ENCODE measurements at places on chromosomes 6 and 20.

GRCh38 chr6:155196911-155197310, 66.9 kb upstream of the CLDN20 start:
- no peak for DNase-seq

GRCh38 chr6:128259730-128260685, 260.4 kb downstream of the PTPRK start:
- no peak for DNase-seq

DNA sequence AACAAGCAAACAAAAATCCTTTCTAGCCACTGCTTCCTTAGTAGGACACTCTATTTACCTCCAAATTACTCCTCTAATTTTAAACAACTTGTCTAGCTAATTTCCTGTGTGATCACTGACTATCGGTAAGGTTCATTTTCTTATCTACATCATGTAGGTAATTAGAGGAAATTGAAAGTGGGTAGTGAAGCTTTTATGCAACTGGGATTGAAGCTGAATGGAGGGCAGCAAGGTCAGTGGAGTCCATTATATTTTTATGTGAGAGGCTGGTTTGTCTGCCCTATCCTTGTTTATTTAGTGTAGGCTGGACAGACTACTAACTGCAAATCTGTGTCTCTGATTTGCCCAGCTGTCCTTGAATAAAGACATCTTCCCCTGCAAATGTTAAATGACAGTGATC, 88.5 kb upstream of the SIM1 start:
- no peak for DNase-seq

GRCh38 chr6:143098054-143098671, 37.5 kb downstream of the AIG1 start:
- no peak for DNase-seq

DNA sequence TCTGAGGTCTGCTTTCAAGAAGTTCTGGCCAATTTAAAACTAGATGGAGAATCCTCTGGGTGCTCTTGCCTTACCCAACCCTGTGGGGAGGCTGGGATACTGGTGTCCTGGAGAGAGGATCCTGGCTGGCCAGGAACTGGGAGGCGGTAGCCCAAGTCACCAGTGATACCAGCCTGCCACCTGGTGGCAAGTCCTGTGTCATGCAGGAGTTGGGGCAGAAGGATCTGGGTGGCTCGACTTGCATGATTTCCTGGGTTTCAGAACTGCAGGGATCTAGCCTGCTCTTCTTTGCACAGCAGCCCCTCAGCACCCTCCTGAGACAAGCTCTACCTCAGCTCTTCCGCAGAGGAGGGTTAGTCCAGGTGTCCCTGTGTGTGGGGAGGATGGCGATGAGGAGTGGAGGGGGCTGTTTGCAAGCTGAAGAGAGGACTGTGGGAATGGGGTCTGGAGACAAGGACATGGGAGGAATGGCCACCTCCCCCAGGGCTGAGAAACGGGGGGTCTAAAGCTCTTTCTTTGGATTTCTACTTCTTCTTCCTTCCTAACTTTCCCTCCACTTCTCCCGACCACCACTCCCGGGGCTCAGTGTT, 4.2 kb downstream of the KCNK17 start:
- peak; percentile 48 for DNase-seq

DNA sequence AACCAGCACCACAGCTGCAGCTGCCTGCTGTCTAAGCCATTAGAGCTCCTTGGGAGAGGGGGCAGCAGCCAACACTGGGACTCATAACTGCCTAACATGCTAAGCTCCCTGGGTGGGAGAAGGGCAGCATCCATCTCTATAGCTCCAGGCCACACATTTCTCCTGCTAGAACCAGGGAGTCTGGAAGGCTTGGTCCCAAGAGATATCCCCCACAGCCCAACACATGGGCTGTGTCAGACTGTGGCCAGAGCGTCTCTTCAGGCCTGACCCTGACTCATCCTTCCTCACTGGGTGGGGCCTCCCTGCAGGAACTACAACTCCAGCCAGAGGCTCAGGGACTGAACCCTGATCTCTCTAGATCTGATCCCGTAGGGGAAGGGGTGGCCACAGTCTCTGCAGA, 411.1 kb downstream of the HDGFL1 start:
- peak; percentile 31 for DNase-seq

DNA sequence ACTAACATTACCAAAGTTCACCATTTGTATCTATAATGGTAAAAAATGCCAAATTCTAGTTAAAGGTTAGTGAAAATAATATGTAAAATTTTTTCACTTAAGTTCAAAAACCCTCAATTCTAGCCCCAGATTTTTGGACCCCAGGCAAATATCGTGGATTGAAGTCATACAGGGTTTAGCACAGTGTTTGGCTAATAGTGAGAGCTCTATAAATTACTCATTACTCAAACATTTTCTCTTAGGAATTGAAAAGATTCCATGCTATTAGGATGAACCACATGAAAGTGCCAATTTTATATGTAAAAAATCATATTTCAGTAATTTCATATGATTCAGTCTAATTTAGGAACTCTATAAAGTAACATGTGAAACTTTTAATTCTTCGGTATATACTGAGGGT, 170.3 kb upstream of the PREP start:
- no peak for DNase-seq

GRCh38 chr6:106360989-106361430, 493 bp downstream of the CRYBG1 start:
- DNase-seq, result no peak

- DNase-seq, result no peak
Observed at GRCh38 chr6:98054453-98054852, 771.4 kb upstream of the MMS22L start.

- peak; percentile 61 for DNase-seq
Observed at GRCh38 chr6:141103246-141103645, 1029.5 kb upstream of the GJE1 start.

DNA sequence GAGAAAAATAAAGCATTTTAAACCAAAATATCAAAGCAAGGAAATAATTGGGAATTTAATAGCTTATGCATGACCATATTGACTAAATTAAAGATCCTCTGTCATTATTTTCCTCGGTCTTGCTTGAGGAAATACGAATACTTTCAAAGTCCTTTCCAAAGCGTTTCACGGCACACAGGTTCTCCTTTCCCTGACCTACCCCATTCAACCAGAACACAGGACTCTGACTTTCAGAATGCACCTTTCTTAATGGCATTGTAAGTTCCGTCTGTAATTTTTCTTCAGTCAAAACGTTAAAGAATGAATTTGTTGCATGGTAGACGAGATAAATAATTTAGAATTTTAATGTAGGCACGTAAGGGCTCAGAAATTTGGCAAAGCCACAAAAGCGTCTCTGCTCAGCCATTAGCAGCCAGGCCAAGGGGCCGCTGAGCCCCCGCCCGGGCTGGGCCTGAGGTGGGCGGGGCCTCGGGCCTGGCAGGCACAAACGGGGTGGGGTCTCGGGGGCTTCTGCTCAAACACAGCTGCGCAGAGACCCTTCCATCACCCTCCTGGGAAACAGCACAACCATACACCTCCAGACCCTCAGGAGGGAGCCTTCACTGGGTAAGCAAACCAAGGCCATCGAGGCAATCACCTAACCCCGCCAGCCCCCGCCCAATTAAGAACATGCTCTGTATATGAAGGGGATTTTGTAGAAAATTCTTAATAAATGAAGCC, 3.4 kb downstream of the NEDD9 start:
- DNase-seq, result no peak

- DNase-seq, result peak; percentile 55
Observed at GRCh38 chr6:159935633-159936032, 33.2 kb upstream of the IGF2R start.

DNA sequence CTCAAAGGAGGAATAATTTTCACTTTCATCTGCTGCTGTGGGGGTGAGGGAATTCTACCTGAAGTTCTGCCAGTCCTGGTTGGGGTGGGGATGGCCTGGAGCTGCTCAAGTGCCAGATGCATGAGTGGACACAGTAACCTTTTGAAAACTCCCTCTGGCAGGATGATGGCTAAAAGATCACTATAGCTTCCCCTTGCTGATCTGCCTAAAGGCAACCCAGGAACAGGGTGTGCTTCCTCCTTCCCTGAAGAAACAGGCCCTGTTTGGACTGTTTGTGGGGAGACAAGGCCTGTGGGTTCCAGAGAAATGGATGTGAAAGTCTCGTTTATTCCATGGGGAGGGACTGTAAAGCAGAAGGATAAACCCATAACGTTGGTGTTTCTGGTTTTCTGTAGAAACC, 176.9 kb downstream of the DTNBP1 start:
- no peak for DNase-seq

DNA sequence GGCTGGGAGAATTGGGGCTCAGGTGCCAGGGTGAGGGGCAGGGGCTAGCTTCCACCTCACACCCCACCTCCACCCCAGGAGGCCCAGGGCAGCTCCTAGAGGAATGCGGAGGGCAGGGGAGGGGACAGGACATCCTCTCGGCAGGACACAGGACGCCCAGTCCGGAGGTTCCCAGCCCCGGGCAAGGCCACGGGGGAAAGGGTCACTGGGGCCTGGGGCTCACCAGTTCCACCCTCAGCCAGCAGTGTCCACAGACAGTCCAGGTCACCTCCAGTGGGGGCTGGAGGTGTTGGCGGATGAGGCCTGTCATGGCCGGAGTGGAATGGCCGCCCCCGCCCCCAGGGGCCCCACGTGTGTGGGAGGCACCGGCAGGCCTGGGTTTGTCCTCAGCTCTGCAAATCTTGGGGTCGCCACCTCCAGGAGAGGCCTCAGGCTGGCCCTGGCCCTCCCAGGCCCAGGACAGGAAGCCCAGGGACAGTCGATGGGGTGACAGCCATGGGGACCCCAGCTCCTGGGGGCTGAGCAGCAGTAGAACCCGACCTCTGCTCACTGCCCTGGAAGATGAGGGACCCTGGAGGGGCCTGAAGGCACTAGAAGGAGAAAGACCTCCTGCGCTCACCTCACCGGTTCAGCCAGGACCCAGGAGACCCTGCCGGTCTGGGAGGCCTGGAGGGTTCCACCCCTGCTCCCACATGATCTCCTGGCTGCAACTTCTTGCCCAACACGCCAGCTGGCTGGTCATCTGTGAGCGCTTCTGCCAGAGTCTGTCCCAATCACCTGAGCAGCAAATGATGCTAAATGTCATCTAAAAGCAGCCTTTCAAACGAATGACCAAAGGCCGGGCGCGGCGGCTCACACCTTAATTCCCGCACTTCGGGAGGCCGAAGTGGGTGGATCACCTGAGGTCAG, 13.0 kb upstream of the ABHD16B start:
- DNase-seq, result no peak

GRCh38 chr6:106039897-106040592, 46.1 kb upstream of the PRDM1 start:
- DNase-seq, result no peak

DNA sequence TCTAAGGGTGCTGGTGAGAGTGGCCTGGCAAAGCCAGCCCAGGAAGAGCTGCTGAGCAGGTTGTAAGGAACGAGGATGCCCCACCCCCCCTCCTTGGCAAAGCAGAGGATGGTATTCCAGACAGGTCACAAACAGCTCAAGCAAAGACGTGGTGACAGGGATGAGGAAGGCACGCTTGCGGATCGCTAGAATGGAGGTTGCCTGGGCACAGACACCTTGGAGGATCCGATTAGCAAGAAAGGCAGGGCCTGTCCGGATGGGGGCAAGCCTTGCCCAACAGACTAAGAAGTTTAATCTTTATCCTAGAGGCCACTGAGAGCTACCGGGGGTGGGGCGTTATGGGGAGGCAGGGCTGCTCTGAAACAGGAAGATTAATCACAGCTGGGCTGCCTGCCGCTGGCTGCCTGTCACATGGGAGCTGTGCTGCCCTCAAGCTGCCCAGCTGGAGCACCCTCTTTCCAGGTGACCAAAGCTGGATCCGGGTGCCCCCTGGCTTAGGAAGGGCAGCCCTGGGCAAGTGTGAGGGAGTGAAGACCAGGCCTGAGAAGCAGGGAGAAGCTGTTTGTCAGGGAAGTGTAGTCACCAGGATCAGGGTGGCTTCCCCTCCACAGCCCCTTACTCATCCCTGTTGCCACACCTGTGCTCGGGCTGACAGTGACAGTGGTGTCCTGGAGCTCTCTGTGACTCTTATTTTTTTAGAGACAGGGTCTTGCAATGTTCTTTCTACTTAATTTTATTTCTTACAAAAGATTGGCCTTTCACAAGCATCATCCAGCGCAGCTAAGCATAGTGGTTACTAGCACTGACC, 9.1 kb upstream of the MAPK13 start:
- peak; percentile 33 for DNase-seq

- DNase-seq, result no peak
Observed at GRCh38 chr20:19308146-19308545, 95.7 kb downstream of the SLC24A3 start.

DNA sequence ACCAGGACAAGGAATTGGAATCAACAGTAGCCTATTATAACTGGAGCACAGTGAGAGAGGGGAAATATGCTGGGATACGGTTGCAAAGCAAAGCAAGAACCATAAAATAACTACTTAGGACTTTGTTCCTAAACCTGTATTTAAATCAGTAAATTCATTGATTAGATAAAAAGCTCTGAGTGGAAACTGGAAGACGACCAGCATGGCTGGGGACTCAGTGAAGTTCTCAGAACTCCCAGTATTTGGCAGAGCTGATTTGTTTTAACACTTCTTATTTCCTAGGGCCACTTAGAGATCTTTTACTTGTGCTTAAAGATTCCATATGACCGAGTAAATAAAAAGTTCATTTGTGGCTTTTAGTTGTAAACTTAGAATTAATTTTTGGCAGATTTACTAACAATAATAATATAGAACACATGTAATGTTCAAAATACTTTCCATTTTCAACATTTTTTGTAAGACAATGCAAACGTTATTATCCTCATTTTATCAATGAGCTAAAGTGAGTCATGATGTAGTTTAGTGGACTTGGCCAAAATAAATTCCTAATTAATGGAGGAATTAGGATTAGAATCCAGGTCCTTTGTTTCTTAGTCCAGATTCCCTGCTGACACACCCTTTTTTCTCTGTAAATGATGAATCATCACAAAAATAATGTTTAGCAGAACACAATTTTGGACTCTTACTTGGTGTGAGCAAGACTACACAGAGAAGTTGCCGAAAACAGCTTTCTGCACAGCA, 392.9 kb downstream of the GJA1 start:
- no peak for DNase-seq

GRCh38 chr6:113824411-113824810, 32.7 kb upstream of the MARCKS start:
- DNase-seq, result no peak

DNA sequence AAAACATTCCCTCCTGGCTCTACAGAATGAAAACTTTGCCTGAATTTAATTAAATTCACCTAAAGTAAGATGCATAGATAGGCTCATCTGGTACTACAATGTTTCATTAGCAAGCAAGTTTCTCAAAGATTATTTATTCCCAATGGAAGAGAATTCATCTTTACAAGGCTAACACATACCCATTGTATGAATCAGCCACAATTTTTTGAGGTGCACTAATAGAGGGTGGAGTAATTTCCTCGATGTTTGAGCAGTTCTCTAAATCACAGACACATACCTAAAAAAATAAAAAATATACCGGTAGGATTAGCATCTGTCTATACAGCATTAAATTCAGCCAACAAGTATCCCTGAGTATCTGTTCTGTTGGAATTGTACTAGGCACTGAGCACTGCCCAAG, 32.7 kb downstream of the ROS1 start:
- DNase-seq, result no peak
